ENCODE measurements at places on chromosomes 7 and 10.
A peak's percentile ranks its signal among the peaks of the same experiment; 100 is the strongest.

DNA sequence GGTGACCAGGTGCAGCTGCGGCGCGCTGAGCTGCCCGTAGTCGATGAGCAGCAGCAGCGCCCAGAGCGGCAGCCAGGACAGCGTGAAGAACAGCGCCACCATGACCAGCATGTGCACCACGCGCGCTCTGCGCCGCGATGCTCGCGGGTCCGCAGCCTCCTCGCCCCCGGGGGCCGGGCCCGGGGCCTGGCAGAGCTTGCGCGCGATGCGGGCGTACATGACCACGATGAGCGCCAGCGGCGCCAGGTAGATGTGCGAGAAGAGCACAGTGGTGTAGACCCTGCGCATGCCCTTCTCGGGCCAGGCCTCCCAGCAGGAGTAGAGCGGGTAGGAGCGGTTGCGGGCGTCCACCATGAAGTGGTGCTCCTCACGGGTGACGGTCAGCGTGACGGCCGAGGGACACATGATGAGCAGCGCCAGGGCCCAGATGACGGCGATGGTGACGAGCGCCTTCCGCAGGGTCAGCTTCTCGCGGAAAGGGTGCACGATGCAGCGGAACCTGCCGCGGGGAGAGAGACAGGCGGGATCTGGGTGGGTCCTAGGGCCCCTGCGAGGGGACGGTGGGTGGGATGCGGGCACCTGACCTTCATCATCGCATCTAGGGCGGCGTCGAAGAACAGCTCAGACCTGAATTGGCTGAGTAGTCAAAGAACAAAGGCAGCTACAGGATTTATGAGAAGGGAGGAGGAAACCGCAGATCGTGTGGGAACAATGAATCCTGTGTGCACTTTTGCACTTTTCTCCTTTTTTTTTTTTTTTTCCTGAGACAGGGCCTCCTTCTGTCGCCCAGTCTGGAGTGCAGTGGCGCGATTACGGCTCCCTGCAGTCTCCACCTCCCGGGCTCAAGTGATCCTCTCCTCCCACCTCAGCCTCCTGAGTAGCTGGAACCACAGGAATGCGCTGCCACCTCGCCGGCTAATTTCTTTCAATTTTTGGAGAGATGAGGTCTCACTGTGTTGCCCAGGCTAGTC, 22.4 kb upstream of the PPA1 start:
- peak; percentile 84 for DNase-seq

- no peak for DNase-seq
Measured at GRCh38 chr7:71184136-71184535, 52.2 kb downstream of the GALNT17 start.

GRCh38 chr10:132184816-132185593, 1.7 kb upstream of the DPYSL4 start:
- no peak for DNase-seq

GRCh38 chr10:125064681-125065492, 95.5 kb downstream of the CTBP2 start:
- DNase-seq, result no peak

GRCh38 chr7:66928388-66928787, 7.4 kb downstream of the TMEM248 start:
- no peak for DNase-seq

DNA sequence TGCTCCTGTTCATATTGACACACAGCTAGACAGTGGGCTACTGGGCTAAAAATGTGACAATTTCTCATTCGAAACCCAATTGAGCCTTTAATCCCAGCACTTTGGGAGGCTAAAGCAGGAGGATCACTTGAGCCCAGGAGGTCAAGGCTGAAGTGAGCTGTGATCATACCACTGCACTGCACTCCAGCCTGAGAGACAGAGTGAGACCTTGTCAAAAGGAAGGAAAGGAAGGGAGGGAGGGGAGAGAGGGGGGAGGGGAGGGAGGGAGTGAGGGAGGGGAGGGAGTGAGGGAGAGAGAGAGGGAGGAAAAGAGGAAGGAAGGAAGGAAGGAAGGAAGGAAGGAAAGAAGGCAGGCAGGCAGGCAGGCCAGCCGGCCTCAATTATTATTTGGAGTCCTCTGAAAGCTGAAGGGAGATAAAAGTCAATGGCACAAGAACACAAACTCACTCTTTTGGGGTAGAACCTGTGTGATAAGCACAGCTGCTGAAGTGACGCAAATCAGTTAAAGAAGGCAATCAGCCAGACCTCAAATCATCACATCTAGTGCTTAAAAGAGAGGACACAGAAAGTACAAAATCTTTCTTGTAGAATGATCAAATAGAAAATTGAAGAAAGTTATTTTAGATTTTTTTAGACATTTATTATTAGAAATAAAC, 98.1 kb downstream of the CCDC71L start:
- DNase-seq, result no peak

DNA sequence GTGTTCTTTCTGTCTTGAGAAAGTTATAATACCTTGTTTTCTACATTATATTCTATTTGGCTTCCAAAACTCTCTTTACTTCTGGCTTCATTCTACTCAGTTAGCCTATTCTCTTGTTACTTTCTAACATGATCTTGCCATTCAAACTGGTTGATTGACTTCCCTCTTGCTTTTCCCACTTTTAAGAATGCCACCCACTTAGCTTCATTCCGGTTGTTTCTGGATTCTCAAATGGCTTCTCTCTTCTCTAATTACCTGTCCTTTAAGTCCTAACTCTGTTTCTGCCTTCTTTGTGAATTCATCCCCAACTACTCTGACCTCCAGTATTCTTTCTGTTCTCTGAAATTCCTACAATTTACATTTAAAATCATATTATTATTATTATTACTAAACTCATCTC, 52.0 kb downstream of the ANKIB1 start:
- no peak for DNase-seq

DNA sequence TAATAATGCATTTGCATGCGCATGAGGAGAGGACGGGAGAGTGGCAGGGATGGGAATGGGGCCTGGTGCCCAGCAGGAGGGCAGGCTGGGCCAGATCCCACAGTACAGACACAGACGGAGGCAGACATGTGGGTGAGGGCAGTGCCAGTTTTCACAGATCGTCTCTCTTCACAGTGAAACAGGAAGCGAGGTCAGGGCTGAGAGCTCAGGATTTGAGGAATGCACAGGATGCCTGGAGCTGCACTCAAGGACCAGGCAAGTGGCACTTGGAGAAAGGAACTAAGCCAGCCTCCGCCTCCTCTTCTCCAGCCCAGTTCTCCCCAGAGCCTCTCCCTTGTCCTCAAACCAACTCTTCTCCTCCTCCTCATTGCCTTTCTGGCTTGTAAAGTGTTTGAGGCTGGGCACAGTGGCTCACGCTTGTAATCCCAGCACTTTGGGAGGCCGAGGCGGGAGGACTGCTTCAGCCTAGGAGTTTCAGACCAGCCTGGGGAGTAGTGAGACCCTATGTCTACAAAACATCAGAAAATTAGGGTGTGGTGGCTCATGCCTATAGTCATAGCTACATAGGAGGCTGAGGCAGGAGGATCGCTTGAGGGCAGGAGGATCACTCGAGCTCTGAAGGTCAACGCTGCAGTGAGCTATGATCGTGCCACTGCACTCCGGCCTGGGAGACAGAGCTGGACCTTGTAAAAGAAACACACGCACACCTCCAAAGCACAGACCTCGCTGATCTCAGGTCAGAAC, 115.2 kb downstream of the HIP1 start:
- DNase-seq, result no peak

DNA sequence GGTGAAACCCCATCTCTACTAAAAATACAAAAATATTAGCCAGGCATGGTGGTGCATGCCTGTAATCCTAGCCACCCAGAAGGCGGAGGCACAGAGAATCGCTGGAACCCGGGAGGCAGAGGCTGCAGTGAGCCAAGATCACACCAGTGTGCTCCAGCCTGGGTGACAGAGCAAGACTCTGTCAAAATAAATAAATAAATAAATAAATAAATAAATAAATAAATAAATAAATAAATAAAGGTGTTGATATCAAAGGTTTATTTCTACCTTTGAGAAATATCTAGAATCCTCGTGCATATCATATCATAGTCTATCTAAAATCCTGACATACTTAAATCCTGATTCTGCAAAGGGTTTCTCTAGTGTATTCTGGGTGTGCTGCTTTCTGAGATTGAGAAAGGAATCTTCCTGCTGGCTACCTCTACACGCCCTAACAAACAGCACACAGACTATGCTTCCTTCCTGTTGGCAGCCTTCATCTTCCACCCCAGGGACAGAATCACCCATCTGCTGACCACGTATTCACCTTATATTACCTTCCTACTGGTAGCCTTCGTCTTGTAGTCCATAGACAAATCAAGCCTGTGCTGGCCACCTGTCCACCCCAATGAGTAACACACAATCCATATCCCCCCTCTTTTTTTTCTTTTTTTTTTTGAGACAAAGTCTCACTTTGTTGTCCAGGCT, 8.7 kb downstream of the ABLIM1 start:
- no peak for DNase-seq

GRCh38 chr10:72321248-72322029, 33.3 kb downstream of the DNAJB12 start:
- DNase-seq, result no peak

DNA sequence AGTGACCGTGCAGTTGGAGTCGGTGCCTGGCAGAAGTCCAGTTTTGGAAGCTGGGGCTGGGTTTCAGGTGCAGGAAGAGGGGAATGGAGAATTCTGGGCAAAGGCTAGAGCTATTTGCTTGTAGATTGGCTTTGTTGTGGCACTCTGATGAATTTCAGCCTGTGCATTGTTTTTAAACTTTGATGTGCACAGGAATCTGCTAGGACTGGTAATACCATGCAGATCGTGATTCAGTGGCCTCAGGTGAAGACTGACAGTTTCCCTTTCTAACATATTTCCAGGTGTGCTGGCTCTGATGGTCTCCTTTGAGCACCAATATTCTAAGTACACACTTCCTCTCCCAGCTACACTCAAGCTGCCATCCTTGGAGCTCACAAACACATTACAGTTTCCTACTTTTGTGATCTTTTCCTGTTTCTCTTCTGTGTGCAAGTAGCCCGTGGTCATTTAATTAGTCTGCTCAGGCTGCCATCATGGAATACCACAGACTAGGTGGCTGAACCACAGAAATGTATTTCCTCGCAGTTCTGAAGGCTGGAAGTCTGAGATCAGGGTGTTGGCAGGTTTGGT, 55.6 kb downstream of the NOC3L start:
- no peak for DNase-seq

DNA sequence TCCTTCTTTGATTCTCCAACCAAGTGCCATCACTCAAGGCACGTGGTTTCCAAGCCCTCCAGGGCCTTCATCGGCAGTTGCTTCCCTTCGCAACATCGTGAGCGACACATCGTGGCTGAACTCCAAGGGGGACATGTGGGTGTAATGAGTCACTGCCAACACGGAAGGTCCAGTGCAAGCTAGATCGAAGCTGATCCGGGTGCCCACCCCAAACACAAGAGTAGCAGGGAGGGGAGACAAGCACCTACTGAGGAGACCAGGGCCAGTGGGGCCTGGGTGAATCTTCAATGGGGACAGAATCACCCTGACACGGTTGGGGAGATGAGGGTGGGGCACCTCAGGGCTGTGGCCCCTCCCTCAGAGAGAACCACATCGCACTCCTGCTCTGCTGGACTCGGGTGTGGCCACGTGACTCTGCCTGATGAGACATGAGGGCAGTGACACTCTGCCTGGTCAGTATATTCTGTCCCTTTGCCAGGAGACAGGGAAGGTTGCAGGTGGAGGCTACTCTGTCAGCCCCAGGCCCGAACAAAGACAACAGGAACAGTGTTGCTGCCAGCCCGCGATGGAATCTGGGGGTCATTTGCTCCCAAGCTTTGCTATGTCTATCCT, 36.8 kb upstream of the HSPA12A start:
- DNase-seq, result no peak

- DNase-seq, result no peak
Measured at GRCh38 chr7:27737616-27738015, 2.3 kb upstream of the TAX1BP1 start.

DNA sequence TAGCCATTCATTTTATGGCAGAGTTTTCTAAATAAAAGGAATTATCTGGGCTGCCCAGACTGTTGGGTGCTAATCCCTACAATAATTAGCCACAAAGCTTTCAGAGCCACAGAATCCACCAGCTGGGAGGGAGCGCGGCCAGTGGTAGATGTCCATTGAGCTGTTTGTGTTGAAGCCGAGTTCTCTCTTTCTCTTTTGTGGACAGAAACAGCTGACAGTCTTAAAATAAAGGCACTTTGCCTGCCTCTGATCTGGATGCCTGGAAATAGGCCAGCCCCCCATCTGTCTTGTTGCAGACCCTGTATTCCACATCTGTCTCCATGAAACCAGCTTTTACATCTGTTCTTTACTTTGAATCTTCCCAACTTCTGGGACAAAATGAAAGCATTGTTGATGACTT, 66.1 kb downstream of the MTPN start:
- no peak for DNase-seq

- DNase-seq, result no peak
Measured at GRCh38 chr10:111871458-111871857, 312.1 kb downstream of the GPAM start.

- DNase-seq, result no peak
Measured at GRCh38 chr7:121192834-121193233, 136.0 kb upstream of the WNT16 start.

GRCh38 chr7:107874111-107874510, 16.9 kb upstream of the DLD start:
- DNase-seq, result no peak

DNA sequence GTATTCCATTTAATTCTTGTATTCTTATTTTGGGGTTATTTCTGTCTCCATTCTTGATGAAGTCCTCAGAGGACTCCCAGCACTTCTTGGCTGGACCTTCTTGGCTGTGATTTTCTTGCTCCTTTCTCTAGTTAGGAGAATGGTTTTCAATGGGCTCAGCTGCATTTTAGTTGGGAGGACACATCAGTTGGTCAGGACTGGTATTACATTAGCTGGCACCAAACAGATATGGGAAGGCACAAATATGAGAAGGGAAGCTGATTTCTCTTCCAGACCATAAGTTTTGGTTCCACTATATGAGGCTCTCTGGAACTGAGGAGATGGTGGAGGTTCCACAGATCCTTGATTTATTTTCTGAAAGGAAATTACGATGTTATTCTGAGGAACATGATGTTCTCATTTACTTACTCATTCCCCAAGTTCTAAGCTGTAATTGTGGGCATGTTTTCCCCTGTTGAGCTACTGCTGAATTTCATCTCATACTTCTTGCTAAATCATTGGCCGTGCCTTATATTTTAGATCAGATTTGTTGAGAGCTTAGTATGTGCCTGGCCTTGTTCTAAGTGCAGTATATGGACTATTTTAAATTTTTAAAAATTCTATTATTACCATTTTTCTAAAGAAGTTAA, 261.0 kb downstream of the THSD7A start:
- DNase-seq, result no peak

- no peak for DNase-seq
Measured at GRCh38 chr7:22700559-22701002, 26.4 kb upstream of the IL6 start.

DNA sequence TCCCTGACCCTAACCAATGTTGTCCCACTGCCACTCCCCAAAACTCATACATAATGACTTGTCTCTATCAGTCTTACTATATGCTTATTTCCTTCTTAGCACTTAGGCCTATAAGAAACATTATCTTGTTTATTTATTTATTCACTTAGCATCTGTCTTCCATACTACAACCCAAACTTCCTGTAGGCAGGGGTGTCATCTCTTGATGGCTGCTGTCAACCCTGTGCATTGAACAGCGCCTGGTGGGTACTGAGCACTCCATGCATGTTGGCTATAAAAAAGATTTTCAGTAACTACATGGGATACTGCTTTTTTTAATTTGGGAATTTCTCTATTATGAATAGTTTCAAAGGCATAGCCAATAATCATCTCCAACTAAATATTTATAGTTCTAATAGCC, 46.7 kb downstream of the JAZF1 start:
- no peak for DNase-seq

GRCh38 chr10:1550291-1550595, 187.1 kb downstream of the ADARB2 start:
- DNase-seq, result no peak

- no peak for DNase-seq
Measured at GRCh38 chr7:131642429-131642828, 86.0 kb upstream of the PODXL start.

All from COLO829 (cell line).